ENCODE measurements at places on chromosomes 1 and 21.

DNA sequence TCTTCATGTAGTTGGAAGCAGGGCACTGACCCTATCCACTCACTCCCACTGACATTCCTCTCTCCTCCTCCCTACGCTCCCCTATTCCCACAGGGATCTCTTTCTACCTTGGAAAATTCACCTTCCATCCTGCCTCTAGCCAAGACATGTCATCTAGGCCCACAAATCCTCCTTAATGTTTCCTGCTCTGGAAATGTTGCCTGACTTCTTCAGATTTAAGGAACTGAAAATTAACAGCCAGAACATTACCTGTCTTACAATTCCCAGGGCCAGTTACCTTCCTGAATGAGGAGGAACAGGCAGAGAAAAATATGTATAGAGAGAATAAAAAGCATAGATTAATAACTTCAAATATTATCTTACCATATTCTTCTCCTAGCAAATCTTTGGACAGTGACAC is 147.3 kb downstream of the MRPL39 start:
- DNase-seq: no peak

DNA sequence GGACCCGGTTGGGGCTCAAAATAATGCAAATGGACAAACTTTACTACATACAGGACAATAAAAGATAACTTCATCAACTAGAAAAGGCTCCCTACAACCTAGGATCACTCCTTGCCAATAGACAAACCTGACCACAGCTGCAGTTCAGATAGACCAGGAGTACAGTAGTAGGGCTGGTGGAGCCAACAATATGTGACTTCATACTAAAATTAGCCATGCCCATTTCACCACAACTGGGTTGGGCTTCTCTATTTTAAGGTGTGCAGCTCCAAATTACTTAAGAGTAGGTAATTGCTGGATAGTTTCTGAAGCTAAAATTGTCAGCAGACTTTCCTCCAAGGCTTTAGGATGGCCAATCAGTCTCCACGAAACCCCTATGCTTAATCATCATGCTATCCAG is 3.9 kb downstream of the DENND1B start:
- no peak for DNase-seq

GRCh38 chr1:181501612-181502011 is 18.3 kb downstream of the CACNA1E start:
- DNase-seq: no peak

- DNase-seq: no peak
These were observed 19.2 kb downstream of the MAST2 start for GRCh38 chr1:45822644-45823043.

- no peak for DNase-seq
These were observed 11.5 kb downstream of the SH3BGRL3 start for GRCh38 chr1:26291433-26291832.

GRCh38 chr1:20291645-20292084 is 990 bp downstream of the VWA5B1 start:
- no peak for DNase-seq

GRCh38 chr1:40143891-40144575 is 17.2 kb upstream of the RLF start:
- DNase-seq: peak; percentile 99

DNA sequence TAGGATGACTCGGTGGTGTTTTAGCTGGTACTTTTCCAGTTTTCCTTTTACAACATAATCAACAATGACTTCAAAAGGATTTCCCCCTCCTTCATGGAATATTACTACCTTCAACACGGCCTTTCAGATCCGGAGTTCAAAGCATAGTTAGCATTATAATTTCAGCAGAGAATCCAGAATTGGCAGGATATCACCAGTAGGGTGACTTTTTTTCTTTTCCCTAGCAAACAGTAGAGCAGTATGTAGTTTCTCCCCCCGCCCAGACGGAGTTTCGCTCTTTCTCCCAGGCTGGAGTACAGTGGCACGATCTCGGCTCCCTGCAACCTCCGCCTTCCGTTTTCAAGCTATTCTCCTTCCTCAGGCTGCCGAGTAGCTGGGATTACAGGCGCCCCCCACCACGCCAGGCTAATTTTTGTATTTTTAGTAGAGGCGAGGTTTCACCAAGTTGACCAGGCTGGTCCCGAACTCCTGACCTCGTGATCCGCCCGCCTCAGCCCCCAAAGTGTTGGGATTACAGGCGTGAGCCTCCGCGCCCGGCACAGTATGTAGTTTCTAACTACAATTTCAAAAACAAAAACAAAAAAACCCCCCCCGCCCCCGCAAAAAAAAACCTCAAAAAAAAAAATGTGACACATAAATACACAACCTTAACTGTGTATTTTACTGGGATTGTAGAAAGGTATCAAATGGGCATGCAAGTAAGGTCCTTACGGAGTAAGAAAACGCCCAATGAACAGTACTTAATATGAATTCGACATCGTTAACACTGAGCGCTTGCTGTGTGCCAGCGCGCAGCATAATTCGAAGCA is 1.5 kb upstream of the COX20 start:
- peak; percentile 69 for DNase-seq

- DNase-seq: no peak
These were observed 33.7 kb downstream of the ADAMTS1 start for GRCh38 chr21:26811482-26811881.

DNA sequence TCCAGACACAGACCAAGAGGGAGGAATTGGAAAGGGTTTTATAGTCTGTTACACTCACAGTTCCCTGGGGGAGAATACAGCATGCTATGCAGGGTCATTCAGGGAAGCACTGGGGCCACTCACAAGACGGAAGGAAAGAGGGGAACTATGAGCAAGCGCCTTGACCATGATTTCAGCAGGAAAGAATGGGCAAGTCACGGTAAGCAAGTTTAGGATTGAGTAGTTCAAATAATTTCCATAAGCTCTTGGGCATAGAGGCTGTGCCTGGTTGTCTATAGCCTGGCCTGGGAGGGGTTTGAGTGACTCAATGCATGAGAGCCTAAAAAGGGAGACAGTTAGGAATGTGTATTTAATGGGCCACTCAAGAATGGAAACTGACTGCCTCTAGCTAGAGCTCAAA is 176.7 kb downstream of the TTLL7 start:
- DNase-seq: no peak

GRCh38 chr1:151565502-151566189 is 25.5 kb downstream of the TUFT1 start:
- DNase-seq: no peak

DNA sequence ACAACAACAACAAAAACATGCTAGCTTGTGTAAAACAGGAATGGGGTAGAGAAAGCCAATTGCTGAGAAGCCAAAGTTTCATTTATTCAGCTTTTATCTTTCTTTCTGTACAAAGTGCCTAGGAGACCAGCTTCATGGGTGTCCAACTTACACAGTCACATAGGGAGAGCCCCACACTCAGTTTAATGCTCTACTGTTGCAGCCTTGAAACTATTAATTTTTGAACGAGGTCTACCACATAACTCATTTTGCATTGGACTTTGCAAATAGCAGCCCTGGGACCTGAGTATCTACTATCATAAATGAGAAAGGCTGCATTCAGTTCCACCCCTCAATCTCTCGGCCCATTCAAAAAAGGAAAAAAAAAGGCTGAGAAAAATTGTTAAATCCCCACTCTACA is 98.8 kb downstream of the ZNF644 start:
- no peak for DNase-seq

DNA sequence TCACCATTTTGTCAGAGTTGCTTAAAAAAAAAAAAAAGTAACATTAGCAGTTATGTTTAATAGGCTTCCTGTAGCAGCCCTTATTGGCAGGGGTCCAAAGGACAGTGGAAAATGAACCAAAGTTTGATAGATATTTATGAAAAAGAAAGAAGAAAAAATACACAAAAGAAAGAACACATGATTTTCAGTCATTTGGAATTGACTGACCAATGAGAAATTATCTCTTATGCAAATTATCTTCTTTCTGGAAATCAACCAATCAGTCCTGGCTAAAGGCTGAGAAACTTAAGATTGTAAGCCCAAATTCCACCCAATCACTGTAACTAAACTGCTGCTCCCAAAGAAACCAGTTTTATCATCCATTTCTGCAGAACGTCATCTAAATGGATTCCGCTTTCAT is 282.4 kb downstream of the TM2D1 start:
- DNase-seq: no peak

DNA sequence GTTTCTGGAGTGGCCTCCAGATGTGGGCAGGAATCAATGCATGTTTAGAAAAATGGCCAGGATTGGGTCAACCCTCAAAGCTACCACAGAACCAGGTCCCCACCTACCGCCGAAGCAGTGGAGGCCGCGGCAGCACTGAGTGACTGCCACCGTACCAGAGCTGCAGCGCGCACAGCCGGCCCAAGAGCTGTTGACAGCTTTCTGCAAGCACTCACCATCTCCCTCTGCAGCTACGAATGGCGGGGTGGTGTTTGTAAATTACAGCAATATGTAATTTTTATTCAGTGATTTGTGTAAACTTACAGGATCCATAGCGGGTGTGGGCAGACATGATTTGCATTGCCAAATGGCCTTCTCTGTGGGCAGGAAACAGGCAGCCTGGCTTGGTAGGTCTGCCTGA is 96.4 kb downstream of the CAMK2N1 start:
- no peak for DNase-seq

DNA sequence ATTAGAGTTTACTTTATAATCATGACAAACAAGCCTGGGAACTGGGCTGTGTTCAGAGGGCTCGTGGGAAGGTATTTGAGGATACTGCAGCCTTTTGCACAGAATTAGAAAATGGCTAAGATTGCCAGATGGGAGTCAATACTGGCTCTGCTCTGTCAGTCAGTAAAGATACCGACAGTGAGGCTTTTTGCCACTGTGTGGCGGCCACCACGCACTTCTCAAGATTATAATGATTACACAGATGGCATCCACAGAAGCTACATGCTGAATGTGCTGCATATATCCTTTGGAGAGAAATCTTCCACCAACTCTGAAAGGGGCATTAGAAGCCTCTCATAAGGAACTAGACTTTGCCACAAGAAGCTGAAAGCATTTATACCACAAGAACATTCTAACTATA is 213.4 kb upstream of the PTBP2 start:
- DNase-seq: no peak

- no peak for DNase-seq
These were observed 87.2 kb downstream of the DIRAS3 start for GRCh38 chr1:67963263-67963662.

DNA sequence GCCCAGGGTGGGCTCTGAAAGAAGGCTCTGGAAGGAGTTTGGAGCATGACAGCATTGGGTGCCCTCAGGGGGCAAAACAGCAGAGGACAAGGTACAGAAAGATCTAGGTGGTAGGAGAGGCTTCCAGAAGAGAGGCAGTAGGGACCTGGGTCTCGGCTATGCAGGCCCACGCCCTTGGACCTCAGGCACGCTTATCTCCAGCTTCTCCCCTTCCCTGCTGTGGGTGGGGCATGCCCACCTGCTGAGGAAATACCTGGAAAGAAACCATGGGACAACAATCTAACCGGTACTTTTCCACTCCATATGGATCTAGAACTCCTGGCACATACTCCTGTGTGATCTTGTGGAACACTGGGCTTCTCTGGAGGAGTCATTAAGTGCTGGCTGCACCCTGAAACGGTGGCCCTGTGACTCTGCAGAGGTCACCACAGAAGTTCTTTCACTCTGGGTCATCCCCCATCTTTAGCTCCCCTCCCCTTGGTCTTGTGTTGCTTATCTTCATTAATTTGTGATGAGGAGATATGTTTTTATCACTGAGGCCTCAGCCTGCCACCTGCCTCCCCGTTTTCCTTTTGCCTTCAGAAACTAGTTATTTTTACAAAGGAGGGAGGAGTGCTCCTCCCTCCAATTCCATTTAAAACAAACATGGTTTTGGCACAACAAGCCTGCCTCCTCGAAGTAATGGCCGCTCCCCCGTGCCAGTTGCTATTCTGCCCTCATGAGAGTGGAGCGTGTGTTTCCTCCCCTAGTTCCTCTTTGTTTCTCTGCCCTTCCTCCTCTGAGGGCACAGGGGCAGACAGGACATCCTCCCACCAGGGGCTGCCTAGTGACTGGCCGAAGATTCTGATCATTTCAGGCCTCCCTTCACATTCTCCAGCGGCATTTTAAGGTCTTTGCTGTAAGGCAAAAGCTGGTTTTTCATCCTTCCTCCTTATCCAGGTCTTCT is 78.0 kb upstream of the ATP5PO start:
- DNase-seq: peak; percentile 34

DNA sequence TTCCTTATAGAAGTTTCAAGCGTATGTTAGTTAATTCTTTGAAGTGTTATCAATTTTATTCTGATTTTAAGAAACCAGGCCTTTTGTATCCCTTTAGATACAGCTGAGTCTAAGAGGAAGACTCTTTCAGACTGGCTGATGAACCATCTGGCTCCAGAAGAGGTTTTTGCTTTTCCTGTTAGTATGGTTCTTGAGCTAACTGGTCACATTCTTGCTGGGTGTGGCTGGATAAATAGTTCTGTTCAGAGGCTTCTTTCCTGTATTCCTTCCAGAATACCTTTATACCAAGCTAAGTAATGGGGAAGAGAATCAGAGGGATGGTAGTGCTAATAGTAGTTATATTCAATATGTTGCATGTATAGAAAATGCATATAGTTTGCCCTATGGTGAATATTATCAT is 12.4 kb downstream of the HS2ST1 start:
- no peak for DNase-seq

- DNase-seq: no peak
These were observed 65.7 kb downstream of the MAP3K21 start for GRCh38 chr1:233393084-233393840.

GRCh38 chr1:219278288-219278687 is 104.6 kb downstream of the LYPLAL1 start:
- DNase-seq: no peak

DNA sequence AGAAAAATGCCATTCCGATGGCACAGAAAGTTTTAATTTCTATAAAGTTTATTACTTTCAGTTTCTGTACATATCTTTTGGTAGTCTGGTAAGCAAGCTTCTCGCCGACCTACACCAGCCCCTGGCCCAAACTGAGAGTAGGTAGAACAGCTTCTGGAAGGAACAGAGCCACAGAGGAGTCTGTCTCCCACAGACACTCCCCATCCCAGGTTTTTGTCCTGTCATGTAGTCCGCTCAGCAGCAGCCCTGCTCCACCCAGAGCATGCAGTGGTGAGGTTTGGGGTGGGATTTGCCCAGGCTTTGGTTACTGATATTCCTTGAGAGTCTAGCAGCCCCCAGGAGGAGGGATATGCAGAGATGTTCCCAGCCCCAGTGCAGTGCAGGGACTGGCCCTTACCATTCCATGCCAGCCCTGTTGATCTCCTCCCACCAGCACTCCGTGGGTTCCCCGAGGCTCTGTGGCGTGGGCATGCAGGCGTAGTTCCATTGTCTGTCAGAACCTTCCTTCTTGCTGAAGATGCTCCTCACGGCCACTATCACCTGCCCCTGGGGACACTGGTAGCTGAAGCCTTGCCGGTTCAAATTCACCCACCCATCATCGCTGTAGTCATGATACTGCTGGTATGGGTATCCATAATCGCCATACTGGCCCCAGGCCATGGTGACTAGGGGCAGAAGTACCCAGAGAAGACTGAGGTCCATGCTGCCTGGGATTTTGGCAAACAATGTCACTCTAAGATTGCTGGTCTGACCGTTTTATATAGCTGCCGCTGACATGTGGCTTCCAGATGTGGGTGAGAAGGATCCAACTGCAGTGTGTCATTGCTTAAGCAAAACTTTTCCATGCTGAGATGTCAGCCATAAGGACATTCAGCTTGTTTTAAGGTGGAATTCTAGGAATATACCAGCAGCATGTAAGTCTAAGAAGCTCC is at the start of gene DPT:
TSS of gene DPT (minus strand) at position 734 of the 932 bp plus-strand sequence. CDS start at position 702, 32 bp downstream.
- no peak for DNase-seq

- DNase-seq: no peak
These were observed 2.7 kb downstream of the COLGALT2 start for GRCh38 chr1:184034761-184035379.
